ENCODE measurements at places on chromosomes 12 and 14.

DNA sequence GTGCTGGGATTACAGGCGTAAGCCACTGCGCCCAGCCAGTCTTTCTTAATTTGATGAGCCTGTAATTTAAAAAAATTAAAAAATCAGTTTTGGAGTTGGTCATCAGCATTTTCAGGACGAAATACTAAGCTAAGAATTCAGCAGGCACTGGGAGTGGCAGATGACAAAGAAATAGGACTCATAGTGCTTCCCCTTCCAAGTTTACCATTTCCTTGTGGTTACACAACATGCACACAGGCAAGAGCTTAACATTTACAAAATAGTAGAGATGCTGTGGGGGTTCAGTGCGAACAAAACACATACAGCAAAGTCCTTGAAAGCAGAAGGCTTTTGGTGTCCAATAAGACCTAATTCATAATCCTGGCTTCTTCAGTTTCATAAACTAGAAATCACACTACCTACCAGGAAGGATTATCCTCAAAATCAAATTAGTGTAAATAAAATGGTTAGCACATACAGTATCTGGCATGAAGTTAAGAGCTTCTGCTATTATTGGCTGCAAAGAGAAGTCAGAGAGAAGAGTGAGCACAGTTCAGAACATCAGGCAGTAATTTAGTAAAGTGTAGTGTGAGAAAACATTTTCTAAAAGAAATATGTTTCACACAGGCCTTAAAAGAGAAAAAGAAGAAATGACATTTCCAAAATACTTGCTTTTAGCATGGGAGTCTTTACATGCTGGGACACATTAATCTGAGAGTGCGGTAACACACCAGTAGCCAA, 22.2 kb upstream of the KIF21A start:
- DNase-seq = no peak

GRCh38 chr14:33999771-34000291, 49.0 kb upstream of the EGLN3 start:
- DNase-seq = no peak

- DNase-seq = no peak
These were observed 1348.9 kb upstream of the FLRT2 start for GRCh38 chr14:84181072-84181471.

GRCh38 chr12:19161216-19161615, 31.7 kb downstream of the PLEKHA5 start:
- no peak for DNase-seq

DNA sequence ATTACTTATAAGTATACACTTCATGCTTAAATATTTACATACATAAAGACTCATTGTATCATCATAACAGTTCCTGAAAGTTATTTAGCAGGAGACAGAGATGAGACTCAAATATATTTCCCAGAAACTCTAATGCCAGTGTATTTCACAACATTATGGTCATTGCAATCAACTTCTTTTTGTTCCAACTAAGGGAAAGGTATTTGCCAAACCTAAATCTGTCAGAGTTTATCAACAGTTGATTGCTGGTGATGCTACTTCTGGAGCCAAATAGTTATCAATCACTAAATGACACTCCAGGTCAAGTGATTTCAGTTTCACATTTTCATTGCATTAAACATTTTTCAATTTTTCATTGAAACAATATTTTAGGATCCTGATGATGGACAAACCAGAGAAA, 72.1 kb upstream of the AVPR1A start:
- no peak for DNase-seq

DNA sequence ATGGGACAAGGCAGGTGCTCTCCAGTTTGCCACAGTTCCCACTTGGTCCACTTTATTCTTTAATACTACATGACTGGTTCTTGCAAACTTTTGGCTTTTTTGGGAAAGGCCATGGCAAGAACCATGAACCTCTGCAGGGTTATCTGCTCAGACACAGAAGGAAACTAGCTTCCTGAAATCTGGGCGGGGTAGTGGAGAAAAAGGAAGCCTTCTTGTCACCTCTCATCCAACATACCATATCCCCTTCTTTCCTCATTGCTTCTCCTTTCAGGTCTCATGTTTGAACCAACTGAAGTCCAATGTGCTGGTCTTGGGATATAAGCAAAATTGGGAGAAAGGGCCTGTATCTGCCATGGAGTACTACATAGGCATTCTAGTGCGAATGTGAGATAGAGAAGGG, 5.5 kb upstream of the KLHL33 start:
- no peak for DNase-seq

GRCh38 chr14:44404599-44404998, 102.5 kb downstream of the FSCB start:
- no peak for DNase-seq

DNA sequence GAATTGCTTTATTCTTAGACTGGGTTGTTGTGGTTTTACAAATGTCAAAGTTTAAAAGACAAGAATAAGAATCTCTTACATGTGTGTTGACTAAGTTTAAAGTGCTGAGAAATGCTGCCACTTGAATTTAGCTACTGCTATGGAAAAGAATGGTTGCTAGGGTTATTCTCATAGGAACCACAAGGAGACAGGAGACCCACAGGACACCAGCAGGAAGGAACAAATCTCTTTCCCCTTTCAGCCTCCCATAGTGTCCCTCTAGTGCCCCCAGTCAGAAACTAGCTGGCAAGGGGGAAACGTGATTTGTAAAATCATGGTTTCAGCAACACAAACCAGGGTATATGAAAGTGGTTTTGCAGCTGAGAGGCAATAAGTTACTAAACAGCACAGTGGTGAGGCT, 102.7 kb downstream of the ST8SIA1 start:
- DNase-seq = no peak

DNA sequence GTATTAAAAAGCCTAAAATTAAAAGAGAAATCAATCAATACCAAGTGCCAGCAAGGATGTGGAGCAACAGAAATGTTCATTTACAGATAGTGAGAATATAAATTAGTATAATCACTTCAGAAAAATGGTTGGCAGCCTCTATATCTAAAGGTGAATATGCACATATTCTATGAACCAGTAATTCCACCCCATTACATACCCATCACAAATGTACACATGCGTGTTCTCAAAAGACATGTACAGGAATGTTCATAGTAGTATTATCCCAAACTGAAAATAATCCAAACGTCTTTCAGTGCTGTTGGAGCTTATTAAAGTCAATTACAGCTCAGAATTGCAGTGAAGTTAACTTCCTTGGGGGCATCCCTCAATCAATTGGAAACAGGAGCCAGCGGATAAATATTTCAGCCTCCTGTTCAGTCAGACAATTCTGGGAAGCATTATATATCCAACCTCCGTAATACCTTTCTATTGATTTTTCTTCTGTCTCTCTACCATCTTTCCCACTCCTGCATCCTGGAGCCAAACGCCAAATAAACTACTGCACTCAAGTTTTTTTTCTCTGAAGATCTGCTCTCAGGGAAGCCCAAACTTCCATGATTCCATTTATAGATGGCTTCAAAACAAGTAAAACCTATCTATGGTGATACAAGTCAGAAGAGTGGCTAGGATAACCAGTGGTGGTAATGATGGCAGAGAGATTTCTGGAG, 45.0 kb upstream of the OR5AU1 start:
- DNase-seq = no peak

DNA sequence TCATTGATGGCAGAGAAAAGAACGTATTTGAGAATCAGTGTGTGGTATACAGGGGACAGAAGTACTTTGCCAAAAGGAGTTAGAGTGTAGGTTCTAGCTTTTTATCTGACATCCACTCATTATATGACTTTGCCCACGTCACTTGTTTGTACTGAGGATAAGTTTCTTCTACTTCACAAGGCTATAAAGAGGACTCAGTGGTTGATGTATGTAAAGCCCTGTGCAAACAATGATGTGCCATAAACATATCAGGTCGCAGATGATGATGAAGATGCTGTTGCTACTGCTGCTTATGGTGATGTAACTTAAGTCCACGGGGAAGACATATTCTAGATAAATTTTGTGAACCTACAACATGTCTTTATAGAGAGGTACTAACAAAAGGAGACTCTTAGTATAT, 66.3 kb downstream of the TRHDE start:
- no peak for DNase-seq

DNA sequence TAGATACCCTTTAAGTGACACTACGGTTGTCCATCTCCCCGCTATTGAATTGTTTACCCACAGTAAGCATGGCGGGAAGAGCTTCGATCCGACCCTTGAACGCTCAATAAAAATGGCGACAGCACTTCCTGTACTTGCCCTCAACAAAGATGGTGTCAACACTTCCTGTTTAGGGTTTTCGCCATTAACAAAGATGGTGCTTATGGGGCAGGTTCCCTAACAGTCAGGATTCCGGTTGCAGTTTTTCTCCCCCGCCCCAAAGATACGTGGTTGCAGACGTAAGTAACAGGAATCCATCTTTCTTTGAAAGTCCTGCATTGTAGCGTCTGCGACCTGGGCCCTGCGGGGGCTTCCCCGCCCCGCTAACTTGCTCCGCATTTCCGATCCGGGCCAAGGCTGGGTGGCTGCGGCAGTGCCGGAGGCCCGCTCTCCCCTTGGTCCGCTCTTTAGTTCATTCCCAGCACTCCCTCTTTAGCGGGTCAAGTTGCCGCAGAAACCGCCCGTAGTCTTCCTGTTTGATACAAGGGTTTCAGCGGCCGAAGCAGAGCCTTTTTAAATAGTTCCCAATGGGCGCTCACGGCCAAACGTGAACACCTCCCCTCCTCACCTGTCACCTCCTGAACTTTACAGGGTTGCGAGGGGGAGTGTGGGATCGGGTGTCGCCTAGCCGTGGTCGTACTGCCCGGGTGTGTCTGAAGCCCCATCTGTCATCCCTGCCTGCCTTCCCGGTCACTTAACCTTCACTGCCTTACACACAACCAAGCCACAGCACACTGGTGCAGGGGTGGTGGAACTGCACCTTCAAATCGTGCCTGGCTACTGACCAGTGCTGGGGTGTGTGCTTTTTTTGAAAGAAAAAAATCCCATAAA, at the start of gene CRADD:
Gene CRADD, plus strand, starts transcription at position 181 of the 870 bp plus-strand sequence.
- peak; percentile 65 for DNase-seq

DNA sequence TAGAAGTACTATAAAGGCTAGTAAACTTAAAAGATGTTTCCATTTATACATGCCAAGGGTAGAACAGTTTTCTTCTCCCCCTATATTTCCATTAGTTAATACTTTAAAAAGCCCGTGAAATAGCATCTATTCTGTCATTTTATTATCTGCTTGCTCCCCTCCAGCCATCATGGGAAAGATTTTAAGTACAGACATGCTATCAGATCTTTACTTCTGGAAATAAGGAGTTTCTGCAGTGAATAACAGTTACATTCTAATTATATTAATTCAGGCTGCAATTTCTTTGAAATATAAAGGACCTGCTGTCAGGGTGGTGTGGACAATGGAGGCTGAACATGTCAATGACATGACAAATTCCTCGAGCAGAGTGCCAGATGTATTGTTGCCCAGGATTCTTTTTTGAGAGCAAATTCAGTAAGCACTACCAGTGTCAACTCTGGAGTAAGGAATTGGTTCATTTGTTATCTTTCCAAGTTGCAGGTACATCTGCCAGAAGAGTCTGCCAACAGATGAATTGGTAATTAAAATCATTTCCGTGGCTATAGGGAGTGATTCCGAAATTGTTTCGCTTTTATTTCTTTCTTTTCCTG, 151.3 kb downstream of the BTG1 start:
- no peak for DNase-seq

GRCh38 chr12:8664228-8664913, 1.7 kb upstream of the MFAP5 start:
- DNase-seq = no peak

- no peak for DNase-seq
These were observed 92.9 kb upstream of the NEDD1 start for GRCh38 chr12:96814200-96814599.

- DNase-seq = no peak
These were observed 1087.4 kb upstream of the FLRT2 start for GRCh38 chr14:84442521-84442920.

DNA sequence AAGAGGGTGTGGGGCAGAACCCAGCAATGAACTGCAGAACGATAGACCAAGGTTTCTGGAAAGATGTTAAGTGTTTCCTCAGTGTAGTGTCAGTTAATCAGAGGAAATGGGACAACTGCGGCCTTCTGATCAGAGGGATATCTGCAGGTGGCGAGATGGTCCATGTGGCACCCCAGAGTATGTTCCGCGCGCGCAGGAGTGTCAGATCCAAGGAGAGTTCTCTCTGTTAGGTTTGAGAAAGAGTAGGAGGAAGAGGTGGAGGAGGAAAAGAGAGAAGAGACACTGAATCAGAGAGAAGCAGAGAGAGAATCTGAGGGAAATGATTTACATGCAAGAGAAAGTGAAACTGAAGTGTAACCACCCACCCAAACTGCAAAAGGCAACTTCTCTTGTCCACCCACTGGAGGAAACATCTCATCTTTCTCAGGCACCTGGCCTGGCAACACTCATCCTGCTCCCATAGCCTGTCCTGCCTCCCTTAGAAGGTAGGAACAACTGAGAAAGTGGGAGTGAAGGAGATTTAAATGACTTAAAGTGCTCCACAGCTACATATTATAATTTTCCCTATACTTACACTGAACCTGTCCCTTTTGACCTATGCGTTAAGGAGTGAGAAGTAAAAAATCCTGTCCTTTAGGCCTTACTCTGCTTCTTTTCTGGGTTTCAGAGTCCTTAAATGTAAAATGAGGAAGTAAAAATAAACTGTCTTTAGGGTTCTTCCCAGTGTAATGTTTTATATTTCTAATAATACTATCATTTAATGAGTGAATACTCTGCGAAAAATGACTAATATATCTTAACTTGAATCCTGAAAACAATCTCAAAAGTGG, 6.8 kb upstream of the TESPA1 start:
- no peak for DNase-seq

- DNase-seq = no peak
These were observed 90.2 kb downstream of the NTN4 start for GRCh38 chr12:95700316-95700785.

- DNase-seq = no peak
These were observed 547.1 kb downstream of the CCER1 start for GRCh38 chr12:90407841-90408240.

DNA sequence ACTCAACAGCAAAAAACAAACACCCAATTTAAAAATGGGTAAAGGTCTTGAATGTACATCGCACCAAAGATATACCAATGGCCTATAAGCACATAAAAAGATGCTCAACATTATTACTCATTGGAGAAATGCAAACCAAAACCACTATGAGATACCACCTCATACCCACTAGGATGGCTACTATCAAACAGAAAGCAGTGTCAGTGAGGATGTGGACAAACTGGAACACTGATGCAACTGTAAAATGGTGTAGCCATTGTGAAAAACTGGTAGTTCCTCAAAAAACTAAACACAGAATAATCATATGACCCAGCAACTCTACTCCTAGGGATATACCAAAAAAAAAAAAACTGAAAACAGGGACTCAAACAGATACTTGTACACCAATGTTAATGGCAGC, 49.3 kb downstream of the CDK17 start:
- DNase-seq = no peak

GRCh38 chr12:131723532-131723931, 12.6 kb downstream of the SFSWAP start:
- no peak for DNase-seq
